Memory B cell (primary cell): ENCODE measurements at places on chromosomes 2 and 18.

DNA sequence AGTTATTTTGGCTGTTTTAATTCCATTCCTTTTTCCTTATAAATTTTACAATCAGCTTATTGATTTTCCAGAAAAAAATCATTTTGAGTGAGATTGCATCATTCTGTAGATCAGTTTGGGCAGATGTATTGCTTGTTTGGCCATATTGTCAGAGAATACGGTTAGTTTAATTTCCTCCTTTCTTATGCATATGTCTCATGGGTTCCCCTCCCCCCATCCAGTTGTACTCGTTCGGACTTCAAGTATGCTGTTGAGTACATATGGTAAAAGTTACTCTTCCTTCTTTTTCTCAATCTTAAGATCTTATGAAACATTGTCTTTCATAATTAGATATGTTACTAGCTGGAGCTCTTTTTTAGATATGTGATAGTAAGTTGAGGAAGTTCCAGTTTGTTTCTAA, 131.2 kb upstream of the TTC27 start:
- DNase-seq = no peak

DNA sequence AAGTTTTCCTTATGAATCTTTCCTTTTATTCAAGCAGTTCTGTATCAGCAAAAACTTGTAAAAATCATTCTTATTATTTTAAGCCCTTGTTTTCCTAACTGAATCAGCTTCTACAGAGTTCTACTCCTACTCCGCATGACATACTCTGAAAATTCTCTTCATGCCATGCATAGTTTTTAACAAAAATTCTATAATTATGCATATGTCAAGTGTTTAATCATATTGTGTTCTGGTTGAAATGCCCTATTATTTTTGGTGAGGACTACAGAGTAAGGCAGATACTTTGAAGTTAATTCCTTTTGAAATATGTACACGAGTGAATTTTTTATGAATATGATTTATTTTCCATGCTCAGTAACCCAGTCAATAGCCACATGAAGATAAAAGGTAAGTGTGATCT, 28.8 kb downstream of the ANKRD30B start:
- no peak for DNase-seq

- no peak for DNase-seq
These were observed 362.3 kb downstream of the FIGN start for GRCh38 chr2:163373496-163373895.

DNA sequence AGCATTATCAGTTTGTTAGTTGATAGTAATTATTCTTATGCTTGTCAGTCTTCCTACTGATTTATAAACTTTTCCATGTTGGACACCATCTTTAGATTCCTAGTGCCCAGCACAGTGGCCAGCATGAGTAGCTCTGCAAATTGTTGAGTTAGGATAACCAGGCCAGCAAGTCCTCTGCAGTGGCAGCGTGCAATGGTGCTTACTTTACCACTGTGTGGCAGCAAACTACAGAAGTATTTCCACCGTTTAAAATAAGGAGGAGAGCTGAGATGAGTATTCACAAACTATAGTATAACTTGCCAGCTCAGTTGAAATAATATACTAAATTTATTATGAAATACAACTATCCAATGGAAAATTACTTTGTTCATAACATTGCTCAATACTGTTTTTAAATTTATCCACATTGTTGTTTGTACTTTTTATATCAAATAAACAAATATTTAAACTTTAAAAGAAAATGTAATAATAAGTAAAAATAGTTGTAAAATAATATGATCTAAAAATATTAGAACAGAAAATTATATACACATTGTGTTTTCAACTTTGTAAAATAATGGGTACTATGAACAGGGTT, 9.3 kb upstream of the THADA start:
- no peak for DNase-seq

DNA sequence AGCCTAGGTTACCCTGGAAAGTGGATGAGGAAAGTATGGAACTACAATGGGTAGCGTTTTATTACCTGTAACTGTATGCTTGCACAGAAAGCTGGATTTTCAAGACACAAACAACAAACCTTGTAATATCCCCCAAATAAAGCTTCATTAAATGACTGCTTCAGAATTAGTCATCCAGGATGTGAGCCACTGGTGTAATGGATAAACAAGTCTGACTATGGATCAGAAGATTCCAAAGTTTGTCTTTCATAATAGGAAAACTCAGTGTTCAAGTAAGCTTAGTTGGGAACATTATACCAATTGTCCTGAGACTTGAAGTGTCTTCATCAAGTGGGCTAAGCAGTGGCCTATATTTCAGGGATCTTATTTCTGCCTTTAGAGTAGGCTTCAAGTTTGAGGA, 518.8 kb downstream of the LRP1B start:
- DNase-seq = no peak

- DNase-seq = no peak
These were observed 246.1 kb downstream of the EXOC6B start for GRCh38 chr2:72579591-72580180.

DNA sequence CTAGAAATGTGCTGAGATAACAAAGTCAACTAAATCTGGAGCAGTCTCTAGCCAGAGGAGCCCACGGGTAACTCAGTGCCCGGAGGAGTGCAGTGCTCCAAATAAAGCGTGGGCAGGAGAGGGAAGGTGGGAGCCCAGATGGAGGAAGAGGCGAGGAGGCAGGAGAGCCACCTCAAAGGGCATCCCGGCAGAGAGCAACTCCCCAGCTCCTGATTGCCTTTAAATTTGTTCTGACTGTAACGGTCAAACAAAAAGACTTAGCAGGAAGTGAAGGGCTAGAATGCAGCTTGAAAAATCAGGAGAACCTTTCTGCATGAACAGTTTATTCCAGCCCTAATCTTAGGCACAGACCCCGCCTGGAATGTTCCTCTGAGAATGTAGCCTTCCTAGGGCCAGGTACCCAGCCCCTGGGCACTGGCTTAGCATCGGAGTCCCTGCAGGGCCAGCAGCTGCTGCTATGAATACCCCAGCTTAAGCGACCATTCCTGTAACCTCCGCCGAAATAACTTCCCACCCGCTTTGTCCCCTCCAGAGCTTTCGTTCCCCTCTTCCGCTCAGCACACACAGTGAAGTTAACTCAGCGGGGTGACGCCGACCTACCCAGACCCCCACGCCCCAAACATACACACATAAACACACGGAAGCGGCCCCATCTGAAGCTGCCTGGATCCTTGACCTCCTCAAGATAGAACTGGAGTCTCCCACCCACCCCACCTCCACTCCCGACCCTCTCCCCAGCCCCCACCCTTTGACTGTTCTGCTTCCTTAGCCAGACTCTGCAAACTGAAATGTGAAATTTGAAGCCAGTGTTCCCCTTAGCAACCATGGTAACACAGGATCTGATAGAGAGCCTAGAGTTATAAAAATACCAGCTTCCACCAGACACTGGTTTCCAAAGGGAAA, 123.2 kb downstream of the SMAD7 start:
- DNase-seq = no peak

DNA sequence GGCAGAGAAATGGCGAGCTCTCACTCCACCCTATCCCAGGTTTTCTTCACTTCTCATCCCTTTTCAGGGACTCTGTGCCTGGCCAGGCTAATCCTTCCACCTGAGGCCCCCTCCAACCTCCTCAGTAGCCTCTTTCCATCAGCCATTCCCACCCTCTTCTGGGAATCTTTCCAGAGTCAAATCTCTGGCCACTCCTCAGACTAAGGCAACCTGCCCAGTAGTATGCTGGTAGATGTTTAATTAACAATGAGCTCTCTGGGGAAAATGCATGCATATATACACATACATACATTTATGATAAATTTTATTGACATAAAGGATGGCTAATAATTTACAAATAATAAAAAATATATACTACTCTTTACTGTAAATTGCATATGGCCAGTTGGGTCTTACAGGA, 11.4 kb upstream of the ASPRV1 start:
- DNase-seq = no peak

DNA sequence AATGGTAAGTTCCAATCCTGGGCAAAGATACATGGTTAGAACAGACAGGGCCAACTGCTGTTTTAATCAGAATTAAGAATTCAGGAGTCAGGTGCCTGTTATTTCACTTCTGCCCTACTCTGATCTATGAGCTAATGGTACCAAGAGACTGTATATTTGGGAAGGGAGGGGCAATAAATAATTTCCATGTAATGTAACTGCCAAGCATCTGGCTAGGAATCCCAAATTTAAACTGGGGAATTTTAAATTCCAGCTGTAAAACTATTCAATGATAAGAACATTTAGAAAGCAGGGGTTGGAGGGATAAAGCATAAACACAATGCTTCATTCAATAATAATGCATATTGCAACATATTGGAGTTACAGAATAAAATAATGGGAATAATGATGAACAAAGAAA, 49.7 kb downstream of the SCN7A start:
- no peak for DNase-seq

DNA sequence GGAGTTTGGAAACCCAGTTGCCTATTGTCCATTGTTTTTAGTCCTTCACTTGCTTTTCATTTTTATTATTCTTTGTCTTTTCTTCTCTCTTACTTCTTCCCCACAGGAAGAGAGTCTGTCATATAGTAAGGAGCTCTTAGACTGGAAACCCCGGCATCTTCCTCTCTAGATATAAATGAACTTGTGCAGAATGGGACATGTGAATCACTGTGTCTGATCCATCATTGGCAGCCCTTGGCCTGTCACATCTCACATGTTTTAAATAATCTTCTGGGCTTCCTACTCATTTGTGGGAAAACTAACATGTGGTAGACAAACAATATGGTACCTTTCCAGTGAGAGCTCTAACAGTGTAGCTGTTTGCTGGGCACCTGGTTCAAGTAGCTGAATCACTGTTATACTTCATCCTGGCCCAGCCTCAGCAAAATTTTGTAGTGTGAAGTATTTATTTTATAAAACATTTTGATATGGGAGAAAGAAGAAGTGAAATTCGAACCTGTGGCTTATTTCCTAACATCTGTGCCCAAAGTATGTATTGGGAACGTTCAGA, 112.8 kb downstream of the PHLPP1 start:
- DNase-seq = no peak

DNA sequence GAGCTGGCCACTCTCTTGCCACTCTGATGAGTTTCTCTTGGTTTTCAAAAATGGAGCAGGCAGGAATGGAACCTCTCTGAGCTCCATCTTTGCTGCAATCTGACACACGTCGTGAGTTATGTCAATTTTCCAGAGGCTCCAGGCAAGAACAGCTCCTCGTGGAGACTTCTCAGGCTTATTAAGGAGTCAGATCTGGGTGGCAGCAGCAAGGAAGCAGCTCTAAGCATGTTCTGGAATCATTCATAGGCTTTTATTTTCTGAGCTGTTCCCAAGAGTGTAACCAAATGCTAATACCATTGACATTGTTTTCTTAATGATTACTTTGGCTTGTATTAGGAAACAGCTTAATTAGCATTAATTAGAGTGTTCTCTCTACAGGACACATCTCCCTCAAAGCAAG, 26.1 kb upstream of the PDIA6 start:
- DNase-seq = no peak

- DNase-seq = no peak
These were observed 1267.6 kb upstream of the PIK3C3 start for GRCh38 chr18:40687399-40687798.

GRCh38 chr2:238383743-238384380, 42.9 kb upstream of the ASB1 start:
- no peak for DNase-seq

DNA sequence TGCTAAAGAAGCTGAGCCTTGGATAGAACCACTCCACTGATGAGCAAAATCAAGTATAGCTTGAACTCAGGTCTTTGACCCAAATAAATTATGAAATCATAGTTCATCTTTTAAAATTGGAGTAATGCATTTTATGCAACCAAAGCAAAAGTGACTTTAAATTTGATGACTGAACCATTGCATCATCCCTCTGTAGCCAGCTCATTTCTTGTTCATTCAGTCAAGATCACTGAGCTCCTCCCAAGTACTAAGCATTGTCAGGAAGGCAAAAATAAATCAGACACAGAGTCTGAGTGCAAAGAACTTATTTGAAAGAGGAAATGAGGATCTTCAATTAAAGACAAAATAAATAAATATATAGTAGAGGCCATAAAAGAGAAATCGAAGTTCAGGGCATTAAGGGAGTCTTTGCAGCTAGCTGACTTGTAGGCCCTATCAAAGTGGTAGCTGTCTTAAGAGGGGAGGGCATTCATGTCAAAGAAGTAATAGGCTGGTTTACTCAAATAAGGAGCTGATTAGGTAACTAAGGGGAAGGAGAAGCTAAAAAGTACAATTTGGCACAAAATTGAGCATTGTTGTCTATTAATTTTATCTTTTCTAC, 411.8 kb downstream of the MTX2 start:
- no peak for DNase-seq

DNA sequence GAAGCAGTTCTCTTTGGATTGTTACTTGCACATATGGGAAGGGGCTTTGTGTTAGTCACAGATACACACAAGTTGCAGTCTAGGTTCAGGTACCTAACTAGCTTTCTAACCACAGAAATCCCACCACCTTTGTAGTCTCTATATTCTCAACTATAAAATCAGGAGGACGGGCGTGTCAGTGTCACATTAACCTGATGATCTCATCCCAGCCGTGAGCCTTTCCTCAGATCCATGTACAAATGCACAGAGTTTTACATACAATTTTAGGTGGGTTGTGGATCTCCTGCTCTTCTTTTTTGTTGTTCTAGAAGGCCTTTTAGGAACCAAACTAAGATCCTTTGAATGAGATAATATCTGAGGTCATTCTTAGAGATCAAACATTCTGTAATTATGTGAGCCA, 94.0 kb downstream of the ZNF532 start:
- DNase-seq = no peak

DNA sequence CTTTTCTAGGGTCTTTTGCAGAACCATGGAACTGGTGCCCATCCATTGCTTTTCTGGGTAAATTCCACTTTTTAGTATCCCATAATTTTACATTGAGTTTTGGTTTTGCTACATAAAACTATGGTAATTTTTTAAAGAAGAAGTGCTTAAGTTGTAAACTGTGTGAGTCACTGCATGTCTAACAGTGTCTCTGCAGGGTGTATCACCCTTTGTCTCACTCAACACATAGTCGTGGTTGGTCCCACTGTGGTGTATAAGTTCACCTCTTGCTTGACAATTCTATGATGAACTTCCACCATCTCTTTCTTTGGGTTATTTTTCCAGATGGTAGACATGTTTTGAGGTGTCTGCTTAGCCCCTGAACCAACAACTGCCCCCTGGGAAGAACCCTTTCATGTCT, 10.5 kb downstream of the SCTR start:
- no peak for DNase-seq

DNA sequence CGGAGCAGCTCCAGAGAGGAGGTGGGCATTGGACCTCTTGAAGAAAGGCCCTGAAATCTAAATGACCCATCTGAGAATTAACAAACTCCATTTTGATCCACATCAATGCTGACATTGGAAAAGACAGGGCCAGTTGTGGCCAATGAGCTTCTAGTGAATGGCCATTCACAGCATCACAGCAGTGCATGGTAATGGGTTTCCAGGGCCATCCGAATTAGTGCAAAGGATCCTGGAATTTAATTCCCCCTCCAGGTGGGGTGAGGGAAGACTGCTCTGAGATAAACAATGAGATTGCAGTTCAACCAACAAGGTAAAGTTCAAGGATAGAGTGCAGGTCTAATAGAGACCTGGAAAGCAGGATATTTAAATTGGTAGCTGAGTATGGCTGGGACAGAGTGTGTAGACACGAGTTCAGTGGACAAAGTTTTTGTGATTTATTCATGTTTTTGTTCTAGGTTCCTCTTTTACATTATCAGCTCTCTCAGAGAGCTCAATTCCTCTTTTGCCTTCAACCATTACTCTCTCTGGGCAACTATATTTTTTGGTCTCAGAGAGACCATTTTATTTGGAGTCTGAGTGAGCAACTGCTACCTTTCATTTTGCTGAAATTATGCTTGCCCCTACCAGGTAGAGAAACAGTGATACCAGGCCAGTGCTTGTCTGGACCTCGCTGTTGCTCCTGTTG, 5.0 kb downstream of the TACR1 start:
- DNase-seq = no peak
